ENCODE measurements at places on chromosomes 5 and 9.

DNA sequence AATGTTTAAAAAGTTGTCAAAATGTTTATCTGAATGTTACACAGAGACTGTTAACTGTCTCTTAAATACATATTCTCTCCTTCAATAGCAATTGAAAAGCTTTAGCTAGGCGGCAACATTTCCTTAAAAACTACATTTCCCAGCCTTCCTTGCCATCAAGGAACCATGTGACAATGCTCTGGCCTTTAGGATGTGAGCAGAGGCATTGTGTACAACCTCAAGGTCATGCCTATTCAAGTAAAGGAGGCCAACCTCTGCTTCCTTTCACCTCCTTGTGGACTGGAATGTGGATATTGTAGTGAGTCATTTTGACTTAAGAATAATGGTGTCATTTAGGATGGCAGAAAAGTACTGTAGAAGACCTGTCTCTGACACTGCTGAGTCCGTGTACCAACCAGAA, 23.7 kb upstream of the MROH2B start:
- no peak for DNase-seq

DNA sequence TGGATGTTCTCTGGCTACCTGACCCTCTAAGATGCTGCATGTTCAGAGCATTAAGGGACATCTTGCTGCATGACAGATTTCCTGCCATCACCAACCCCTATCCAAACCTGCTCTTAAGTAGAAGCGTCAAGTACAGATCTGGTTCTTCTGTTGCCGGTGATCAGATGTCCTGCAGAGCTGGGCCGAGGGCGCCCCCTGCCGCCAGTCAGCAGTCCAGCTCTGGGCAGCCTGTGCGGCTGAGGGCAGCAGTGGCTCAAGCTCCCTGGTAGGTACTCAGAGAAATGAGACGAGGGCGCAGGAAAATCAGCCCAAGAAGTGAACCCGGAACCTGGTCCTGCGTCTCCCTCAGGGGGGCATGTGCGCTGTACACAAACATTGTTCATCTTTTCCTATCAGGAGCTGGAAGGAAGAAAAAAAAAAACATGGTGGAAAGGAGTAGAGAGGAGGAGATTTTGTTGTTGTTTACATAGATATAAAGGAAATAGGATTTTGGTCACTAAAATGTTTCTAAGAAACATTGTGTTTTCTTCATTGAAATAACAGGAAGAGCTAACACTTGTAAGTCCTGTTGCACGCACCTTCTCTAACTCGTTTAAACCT, 95.8 kb downstream of the CFAP90 start:
- no peak for DNase-seq

DNA sequence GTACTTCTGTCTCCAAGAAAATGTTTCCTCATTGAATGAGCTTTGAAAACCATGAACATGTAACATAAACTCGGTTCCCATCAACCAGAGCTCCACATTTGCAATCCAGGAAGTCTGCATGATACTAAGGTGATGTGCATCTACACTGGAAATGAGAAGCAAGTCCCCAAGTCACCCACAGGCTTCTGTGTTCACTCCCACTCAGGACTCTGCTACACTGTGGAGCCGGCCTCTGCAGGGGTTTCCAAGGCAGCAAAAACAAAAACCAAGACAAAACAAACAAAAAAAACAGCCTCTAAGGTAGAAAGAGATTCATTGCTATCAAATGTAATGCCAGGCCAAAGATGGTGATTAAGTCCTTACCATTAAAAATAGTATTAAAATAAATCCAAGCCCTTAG, 593.7 kb downstream of the IRX1 start:
- DNase-seq: no peak

GRCh38 chr9:21465859-21466518, 16.1 kb downstream of the IFNE start:
- no peak for DNase-seq

GRCh38 chr5:143402553-143403333, 743 bp downstream of the NR3C1 start:
- DNase-seq: peak; percentile 22

GRCh38 chr9:34793428-34793827, 83.5 kb upstream of the CCL21 start:
- DNase-seq: no peak

DNA sequence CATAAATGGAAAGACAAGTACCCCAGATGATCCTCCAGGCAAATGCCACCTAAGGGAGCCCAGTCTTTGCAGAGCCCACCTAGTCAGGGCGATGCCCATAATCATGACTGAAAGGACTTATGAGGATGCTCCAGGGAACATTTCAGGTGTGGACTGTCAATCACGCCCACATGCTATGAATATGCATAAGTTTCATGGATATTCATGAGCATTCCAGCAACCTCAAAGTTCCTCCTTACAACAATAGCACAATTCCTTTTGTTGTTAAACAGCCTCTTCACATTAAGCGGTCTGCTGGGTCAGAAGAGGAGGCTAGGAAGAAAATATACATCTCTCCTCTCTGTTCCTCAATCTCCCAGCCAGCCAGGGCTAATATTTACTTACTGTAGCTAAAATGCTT, 161.6 kb downstream of the C5orf15 start:
- DNase-seq: no peak

- no peak for DNase-seq
Measured at GRCh38 chr5:8721536-8721935, 824.3 kb downstream of the SEMA5A start.

DNA sequence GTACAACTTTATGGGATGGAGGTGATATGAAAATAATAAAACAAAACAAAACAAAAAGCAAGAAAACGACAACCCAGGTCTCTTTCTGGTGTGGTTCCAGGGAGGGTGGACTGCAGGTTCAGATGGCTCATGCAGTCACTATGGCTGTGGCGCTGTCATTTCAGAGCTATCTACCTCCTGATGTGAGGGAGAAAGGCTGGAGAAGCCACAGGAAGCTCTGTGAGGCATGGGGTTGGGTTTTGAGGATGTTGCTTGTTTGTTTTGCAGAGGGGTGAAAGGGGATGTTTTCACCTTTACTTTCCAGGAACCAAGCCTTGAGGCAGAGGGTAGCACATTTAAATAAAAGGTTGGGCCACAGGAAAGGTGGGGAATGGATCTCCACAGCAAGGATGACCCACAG, 18.7 kb downstream of the NIPAL4 start:
- DNase-seq: no peak

DNA sequence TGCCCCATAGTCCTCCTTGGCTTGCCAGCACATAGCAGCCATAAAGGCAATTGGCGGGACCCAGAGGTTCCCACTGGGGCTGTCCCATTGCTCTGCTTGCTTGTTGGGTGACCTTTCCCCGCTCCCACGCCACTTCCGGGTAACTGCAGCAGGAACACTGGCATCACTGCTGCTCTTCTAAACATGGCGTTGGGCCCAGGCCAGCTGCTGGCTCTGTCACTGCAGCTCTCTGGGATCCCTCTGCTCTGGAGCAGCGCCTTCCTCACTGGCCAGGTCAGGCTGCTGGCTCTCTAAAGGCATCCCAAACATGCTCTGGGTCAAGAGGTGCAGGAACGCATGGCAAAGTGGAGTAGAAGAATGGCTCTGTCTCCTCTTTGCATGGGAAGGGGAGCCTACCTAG, 92.9 kb downstream of the DRD1 start:
- DNase-seq: no peak

DNA sequence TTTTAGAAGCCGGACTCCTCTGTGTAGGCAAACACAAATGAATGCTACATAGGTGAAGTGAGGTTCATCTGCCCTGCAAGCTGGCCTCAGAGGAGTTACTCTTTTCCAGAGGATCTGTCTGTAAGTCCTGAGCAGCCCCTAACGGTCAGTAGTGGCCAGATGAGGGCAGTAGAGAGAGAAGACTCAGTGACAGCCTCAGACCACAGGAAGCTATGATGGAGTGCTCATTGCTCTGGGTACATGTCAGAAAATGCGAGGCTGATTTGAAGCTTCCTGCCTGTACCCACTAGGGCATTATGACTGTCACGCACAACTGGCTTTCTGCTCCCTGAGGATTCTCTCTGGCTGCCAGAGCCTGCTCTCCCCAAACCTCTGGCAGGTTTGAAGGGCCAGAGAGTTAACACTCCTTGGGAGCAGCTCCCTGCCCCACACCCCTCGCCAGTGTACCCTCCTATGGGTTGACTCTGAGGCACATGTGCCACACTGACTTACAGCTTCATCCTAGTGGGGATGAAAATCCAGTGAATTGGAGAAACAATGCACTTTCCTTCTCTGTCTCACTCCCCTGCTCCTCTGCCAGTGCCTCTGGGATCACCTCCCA, 141.5 kb downstream of the GABRG2 start:
- DNase-seq: no peak

- DNase-seq: no peak
Measured at GRCh38 chr9:77707383-77708063, 59.4 kb upstream of the GNA14 start.

- DNase-seq: no peak
Measured at GRCh38 chr5:79573983-79574890, 38.0 kb upstream of the TENT2 start.

DNA sequence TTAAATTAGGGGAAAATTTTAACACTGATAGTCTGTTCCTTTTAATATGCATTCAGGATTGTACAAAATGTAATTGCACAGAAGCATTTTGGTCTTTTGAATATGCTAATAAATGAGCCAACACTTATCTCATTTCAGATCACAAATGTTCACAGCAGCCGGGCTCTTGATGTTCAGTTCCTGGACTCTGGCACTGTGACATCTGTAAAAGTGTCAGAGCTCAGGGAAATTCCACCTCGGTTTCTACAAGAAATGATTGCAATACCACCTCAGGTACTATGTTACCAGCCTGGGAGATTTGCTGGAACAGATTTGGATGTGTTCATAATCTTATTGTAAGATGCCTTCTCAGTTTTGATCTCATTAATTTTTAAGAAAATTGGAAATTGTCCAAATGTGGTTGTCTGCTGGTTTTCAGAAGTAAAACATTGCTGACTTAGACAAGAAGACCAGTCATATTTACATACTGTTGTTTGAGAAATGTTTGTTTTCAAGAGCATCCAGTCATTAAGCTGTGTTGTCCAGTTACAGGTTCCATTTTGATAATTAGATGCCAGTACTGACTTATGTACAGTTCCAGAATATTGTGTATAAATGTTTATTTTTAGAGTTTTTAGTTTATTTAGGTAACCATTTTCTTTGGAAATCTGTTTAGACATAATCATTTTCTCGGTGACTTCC, 23.0 kb upstream of the TMOD1 start:
- no peak for DNase-seq

GRCh38 chr5:139565411-139566305, 4.5 kb downstream of the UBE2D2 start:
- DNase-seq: peak; percentile 15

- no peak for DNase-seq
Measured at GRCh38 chr9:105436783-105437182, 11.1 kb upstream of the FSD1L start.

- DNase-seq: no peak
Measured at GRCh38 chr5:111528056-111528455, 15.7 kb upstream of the STARD4 start.

- no peak for DNase-seq
Measured at GRCh38 chr9:89544279-89544661, 46.4 kb upstream of the SEMA4D start.

DNA sequence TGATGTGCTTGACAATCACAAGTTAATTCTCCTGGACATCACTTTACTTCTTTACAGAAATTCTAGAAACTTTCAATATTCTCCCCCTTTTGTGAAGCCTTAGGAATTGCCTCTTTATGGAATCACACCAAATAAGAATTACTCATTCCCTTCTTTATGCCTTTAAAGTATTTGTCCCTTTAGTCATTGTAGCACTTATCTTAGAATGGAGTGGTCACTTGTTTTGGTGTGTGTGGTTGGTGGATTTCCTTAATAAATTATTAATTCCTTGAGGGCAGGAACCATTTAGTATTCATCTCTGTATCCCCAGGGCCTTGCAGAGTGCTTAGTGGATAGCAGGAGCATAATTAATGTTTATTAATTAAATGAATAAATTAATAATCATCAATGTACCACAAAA, 307.0 kb downstream of the ARRDC3 start:
- no peak for DNase-seq

GRCh38 chr5:167412556-167412955, 878.9 kb upstream of the WWC1 start:
- no peak for DNase-seq

DNA sequence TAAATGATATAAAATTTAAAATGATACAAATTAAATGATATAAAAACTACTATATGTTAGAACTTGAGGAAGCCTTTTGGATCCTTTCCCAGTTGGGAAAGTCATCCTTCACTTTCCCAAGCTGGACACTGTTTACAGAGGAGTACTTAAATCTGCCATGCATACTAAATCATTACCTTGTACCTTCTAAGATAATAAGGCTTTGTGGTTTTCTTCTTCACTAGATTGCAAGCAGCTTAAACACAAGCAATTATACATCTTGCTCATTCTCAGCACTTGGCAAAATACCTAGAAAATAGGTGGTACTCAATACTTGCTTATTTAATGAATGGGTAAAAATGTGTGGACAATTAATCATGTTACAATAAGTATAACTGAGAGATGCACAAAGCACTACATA, 666.8 kb downstream of the PTPRD start:
- DNase-seq: no peak

GRCh38 chr5:172417983-172418630, 36.2 kb downstream of the SH3PXD2B start:
- DNase-seq: no peak

GRCh38 chr5:92674321-92674720, 906.7 kb downstream of the NR2F1-AS1 start:
- DNase-seq: no peak

DNA sequence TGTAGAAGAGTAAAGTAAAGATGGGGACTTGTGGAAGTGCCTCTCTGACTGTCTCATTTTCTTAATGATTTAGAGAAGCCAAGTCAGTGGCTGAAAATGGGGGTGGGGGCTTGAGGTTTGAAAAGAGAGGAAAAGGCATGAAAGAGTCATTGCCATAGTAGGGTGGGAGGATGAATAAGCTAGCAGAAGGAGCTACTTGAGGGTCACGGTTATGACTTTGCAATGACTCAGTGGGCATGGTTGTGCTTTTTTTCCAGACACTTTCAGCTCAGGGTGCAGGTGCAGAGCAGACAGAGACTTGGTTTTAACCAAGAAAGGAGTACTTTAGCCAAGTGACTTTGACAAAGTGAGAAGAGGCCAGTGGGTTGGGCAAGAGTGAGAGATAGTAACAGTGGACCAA, 117.8 kb downstream of the PTTG1 start:
- DNase-seq: no peak

DNA sequence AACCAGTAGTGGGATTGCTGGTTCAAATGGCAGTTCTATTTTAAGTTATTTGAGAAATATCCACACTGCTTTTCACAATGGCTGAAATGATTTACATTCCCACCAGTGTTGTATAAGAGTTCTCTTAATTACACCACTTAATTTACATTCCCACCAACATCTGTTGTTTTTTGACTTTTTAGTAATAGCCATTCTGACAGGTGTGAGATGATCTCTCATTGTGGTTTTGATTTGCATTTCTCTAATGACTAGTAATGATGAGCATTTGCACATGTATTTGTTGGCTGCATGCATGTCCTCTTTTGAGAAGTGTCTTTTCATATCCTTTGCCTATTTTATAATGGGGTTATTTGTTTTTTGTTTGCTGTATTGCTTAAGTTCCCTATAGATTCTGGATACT, 688.3 kb downstream of the PRR16 start:
- no peak for DNase-seq
